ENCODE measurements at places on chromosomes 3 and 15.

DNA sequence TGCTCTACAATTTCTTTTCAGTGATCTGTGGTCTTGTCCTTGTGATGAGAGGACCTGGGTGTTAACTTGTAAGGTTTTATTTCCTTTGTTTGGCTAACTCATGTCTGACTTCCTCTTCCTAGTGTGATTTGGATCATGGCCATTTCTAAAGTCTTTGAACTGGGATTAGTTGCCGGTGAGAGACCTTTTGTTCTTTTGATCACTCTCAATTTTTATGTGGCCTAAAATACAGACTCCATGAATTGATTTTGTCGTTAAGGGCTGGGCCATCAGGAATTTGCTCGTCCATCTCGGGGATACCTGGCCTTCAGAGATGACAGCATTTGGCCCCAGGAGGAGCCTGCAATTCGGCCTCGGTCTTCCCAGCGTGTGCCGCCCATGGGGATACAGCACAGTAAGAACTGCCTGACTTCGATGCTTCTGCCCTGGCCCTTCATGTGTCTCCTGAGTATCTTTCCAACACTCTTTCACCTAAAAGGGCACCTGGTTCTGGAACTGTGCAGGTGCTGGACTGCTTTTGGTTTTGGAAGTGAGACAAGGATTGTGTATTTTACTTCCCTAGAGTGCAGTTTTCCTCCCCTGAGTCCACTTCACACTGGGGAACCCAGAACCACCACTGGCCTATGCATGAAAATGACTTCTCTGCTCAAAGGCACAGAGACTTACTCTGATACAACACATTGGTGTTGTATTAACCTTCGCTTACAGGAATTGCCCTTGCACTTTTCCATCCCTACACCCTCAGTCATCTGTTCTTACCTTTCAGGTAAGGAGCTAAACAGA is 13.1 kb upstream of the LRRC2 start:
- peak; percentile 81 for DNase-seq

- no peak for DNase-seq
Measured at GRCh38 chr3:192409201-192409837, 318.0 kb downstream of the FGF12 start.

DNA sequence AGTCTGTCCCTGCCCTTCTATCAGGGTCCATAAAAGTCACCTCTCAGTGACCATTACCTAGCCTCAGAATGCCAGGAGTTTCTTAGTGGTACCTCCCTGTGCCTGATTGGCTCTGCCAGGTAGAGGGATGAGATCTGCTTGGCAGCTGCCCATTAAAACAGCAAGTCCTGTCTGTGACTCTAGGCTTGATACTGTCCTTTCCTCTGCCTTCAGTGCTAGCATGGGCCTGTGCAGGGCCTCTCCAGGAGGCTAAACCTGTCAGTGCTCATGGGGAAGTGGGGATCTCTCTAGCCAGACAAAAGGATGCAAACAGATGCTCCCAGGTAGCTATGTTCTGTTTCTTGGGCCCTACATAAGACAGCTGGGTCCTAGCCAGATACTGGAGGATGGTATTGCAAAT is 10.0 kb upstream of the MANF start:
- no peak for DNase-seq

GRCh38 chr3:122415762-122416654 is at the start of gene WDR5B:
Gene WDR5B, minus strand, starts transcription at chr3:122416062. Its CDS starts 534 bp downstream, at chr3:122415528.
- DNase-seq: peak; percentile 96

- peak; percentile 59 for DNase-seq
Measured at GRCh38 chr3:99808163-99808794, 9.4 kb upstream of the CMSS1 start.

GRCh38 chr15:65217526-65218482 is 6.5 kb upstream of the CILP start:
- no peak for DNase-seq

GRCh38 chr3:97901313-97902248 is 70.7 kb downstream of the RIOX2 start:
- no peak for DNase-seq

- no peak for DNase-seq
Measured at GRCh38 chr3:197491923-197492664, 63.7 kb downstream of the BDH1 start.

DNA sequence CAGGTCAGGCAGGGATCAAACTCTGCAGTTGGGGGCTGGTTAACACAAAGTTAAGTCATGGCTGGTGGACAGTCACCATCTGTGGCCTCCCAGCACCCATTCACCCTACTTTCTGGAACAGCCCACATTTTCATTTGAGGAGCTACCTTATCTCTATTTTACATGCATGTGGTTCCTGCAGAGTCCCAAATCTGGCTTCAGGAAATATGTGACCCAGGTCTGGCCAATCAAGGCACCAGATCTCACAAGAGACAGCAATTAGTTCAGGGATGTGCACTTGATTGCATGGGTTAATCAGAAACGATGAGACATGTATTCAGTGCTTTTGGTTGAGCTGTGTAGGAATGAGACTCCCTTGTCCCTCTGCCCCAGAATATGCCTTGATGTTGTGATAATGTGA is 170.9 kb downstream of the NR2F2 start:
- DNase-seq: no peak

- DNase-seq: peak; percentile 75
Measured at GRCh38 chr3:190320594-190321362, 1.5 kb downstream of the CLDN1 start.

- no peak for DNase-seq
Measured at GRCh38 chr3:71416876-71417275, 166.7 kb downstream of the FOXP1 start.

DNA sequence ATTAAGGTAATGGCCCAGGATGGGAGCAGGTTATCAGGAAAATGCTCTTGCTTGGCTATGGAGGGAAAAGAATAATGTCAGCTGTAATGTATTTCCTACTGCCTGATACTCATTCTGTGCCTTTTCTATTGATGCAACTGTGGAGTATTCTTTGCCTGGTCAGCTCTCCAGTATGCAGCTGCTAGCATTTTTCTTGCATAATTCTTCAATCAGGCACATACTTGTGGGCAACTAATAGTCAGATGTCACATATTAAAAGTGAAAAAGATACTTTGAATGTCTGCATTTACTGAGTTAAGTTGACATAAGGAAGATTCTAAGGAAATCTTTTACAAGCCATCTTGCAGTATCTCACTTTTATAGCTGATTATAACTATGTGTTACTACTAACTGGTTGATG is 29.5 kb downstream of the CD80 start:
- DNase-seq: no peak

GRCh38 chr3:72563690-72564370 is 284.4 kb downstream of the SHQ1 start:
- DNase-seq: peak; percentile 10

DNA sequence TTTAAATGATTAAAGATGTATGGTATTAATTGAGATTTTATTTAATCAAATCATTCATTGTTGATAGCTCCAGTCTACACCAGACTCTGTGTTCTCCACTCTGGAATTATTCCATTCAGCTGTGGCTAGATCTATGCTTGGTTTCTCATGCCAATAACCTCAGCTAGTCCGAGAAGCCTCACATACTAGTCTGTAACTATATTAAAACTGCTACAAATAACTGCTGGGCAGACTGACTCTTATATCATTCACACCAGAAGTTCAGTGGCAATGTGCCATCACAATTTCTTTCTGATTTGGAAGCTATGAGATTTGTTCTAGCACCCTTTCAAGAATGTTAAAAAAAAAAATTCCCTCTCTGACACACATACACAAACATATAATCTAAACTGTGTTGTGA is 947.3 kb downstream of the ROBO1 start:
- DNase-seq: no peak

DNA sequence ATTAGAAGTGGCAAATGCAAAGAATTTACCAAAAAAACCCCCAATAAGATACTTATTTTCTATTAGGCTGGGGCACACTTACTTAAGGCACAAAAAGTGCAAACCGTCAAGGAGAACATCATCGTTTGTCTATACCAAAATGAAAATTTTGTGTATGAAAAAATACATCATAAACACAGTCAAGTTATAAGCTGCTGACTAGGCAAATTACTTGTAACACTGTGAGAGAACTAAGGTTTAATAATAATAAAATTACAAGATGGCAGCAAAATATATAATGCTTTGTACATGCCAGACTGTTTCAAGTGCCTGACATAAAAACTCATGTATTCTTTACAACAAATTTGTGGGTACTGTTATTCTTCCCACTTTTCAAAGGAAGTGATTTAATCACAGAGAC is 297.2 kb upstream of the CRBN start:
- DNase-seq: no peak

GRCh38 chr3:191398607-191399006 is 62.4 kb upstream of the PYDC2 start:
- no peak for DNase-seq

DNA sequence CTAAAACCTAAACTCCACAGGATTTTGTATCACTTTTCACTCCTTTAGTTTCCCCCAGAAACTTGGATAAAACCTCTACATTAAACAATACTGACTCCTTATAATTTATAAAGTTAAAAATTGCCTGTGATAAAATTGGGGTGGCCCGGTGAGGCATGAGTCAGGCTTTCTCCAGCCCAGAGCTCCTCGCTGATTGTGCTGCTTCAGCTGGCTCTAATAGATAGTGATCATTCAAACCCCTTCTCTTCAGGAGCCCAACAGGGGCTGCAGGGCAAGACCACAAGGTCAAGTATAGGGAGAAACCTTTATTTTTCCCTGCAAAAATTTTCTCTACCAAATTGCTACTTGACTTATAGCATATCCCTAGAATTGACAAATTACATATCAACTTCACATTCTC is 308.2 kb downstream of the PLCL2 start:
- DNase-seq: no peak

DNA sequence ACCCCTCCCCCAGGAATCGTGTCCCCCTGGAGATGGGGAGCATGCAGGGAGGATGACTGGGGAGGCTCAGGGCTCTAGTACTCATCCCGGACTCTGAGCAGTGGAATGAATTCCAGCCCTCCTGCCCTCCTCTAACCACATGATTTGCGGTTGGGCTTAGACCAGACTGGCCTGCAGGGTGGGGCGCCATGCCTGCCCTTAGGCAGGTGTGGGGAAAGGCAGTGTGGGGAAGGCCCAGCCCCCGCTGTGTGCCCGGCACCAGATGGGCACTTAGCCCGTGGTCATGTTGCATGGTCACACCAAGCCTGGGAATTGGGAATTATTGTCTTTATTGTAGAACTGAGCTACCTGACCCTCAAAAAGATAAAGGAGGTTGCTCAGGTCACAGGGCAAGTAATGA is 283.8 kb downstream of the TLE3 start:
- peak; percentile 88 for DNase-seq

- peak; percentile 65 for DNase-seq
Measured at GRCh38 chr15:48861813-48862431, 16.0 kb upstream of the EID1 start.

GRCh38 chr3:29195056-29195455 is 85.8 kb upstream of the RBMS3 start:
- no peak for DNase-seq

GRCh38 chr3:17032407-17033034 is 147.8 kb downstream of the PLCL2 start:
- peak; percentile 14 for DNase-seq

DNA sequence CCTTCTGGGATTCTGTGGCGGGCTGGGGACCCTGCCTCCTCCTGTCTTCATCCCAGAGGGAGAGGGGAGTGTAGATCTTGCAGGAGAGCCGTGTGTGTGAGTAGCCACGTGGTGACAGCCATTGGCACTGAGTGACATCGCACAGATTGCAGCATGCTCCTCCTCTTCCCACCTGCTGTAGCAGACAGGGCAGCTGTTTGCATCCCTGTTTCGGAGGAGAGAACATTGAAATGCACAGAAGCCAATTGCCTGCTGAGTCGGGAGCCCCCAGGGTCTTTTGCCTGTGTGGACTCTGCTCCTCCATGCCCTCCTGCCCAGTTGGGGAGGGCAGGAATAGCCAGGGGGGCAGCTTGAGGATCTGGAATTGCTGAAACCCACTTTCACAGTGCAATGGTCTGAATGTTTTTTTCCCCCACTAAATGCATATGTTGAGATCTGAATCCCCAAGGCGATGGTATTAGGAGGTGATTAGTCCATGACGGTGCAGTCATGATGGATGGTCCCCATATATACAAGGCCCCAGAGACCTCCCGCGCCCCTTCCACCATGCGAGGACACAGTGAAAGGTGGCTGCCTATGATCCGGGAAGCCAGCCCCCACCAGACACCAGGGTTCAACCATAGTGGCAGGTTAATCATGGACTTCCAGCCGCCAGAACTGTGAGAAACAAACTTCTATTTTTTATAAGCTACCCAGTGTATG is 66.8 kb downstream of the CHRNA7 start:
- no peak for DNase-seq

DNA sequence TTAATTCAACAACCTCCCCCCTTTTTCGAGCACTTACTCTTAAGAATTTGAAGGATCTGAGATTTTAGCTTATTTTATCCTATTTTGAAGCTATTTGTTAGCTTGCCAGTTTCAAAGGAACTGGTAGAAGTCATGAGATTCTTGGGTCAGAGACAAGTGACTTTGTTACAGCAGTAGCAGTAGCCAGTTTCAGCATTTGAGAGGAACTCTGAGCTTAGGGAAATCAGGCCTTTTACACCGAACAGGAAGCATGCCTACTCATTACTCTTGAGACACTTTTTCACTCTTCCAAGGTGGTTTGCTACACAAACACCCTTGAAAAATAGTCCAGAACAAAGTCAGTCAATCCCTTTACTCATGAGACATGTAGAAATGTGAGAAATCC is 24.5 kb upstream of the TM4SF1 start:
- no peak for DNase-seq

- DNase-seq: no peak
Measured at GRCh38 chr3:38549082-38549481, 52.9 kb downstream of the EXOG start.

DNA sequence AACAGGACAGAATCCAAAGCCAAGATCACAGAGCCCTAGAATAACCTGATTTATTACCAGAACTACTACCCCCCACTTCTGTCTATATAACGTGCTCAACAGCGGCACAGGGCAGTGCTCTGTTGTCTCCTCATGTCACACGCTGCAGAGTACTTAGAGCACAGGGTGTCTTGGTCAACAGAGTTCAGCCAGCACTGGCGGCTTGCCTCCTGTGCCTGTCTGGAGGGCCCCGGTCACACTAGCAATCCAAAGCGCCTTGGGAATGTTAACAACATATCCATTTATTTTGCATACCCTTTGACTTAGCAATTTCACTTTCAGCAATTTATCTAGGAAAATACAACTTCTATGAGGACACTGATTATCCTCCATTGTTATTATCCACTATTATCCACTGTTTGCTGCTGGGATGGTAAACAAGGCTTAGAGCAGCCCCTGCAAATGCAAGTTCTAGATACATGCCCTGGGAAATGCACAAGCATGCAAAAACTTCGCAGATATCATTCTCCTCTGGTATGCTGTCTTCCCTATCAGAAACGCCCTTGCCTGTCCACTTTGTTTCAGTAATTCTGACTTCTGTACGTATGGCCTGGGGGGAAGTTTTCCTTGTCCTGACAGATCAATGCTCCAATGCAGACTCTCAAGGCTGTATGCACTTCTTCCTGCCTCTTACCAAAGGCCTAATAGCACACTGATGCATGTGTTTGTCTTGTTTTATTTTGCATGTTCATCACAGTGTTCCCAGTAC is 86.2 kb upstream of the OCA2 start:
- no peak for DNase-seq
